ENCODE measurements at places on chromosomes 4 and X.

- DNase-seq, result no peak
Observed at GRCh38 chrX:139758250-139758649, 50.3 kb upstream of the MCF2 start.

GRCh38 chr4:110172972-110173371, 25.4 kb downstream of the ELOVL6 start:
- no peak for DNase-seq

DNA sequence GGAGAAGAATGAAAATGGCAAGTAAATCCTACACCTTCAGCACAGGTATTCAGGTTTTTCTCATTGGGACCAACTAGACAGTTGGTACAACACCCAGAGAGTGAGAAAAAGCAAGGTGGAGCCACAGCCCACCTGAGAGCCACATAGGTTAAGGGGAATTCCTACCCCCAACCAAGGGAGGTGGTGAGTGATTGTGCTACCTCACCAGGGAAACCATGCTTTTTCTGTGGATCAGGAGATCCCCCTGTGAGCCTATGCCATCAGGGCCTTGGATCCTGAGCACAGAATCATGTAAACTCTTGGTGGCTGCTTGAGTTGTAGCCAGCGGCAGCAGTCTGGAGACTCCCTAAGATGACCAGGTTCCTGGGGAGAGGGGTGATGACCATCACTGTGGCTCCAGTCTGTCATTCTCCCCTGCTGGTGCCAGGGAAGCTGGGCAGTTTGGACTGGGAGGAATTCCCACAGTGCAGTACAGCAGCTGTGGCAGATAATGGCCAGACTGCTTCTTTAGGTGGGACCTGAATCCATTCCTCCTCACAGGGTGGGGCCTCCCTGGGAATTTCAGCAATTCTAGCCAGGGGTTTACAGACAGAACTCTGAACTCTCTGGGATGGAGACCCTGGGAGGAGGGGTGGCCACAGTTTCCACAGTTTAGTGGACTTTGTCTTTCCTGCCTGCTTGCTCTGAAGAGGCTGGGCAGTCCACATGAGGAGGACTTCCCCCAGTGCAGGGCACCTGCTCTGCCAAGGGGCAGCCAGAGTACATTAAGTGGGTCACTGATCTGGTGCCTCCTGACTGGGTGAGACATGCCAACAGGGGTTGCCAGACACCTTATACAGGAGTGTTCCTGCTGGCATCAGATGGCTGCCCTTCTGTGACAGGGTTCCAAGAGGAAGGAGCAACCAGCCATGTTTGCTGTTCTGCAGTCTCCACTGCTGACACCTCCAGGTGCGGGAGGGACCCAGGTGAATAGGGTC, 43.2 kb downstream of the PARM1 start:
- DNase-seq, result no peak

GRCh38 chr4:74331252-74331651, 23.0 kb downstream of the EPGN start:
- no peak for DNase-seq

- DNase-seq, result no peak
Observed at GRCh38 chrX:133415276-133416105, at the start of gene GPC4. GPC4 (minus strand) TSS chrX:133415489; CDS start chrX:133414965, 524 bp downstream.

GRCh38 chrX:74408304-74408703, 13.0 kb upstream of the SLC16A2 start:
- no peak for DNase-seq

GRCh38 chr4:102620697-102621497, 119.7 kb downstream of the NFKB1 start:
- DNase-seq, result no peak

DNA sequence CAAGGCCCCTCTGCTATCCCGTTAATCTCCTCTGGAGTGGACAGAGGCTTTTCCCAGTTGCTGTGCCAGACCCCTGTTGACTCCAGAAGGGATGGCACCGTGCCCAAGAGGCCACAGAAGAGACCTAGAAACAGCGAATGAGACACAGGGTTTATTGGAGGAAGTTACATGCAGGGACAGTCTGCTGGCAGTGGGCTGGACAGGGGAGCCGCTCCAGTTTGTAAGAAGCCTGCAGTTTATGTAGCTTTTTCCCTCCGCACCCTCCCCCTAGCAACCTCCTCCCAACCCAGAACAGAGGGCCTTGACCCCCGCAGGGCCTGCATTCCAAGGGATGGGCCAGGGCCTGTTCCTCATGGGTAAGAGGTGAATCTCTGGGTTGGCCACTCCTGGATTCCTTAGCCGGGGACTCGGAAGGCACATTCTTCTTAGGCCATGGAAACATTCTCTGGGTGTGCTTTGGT, 216.8 kb upstream of the PSAPL1 start:
- DNase-seq, result no peak

- DNase-seq, result no peak
Observed at GRCh38 chr4:81605271-81605670, 133.6 kb upstream of the RASGEF1B start.

GRCh38 chr4:99161373-99162099, 17.4 kb upstream of the ADH4 start:
- no peak for DNase-seq

DNA sequence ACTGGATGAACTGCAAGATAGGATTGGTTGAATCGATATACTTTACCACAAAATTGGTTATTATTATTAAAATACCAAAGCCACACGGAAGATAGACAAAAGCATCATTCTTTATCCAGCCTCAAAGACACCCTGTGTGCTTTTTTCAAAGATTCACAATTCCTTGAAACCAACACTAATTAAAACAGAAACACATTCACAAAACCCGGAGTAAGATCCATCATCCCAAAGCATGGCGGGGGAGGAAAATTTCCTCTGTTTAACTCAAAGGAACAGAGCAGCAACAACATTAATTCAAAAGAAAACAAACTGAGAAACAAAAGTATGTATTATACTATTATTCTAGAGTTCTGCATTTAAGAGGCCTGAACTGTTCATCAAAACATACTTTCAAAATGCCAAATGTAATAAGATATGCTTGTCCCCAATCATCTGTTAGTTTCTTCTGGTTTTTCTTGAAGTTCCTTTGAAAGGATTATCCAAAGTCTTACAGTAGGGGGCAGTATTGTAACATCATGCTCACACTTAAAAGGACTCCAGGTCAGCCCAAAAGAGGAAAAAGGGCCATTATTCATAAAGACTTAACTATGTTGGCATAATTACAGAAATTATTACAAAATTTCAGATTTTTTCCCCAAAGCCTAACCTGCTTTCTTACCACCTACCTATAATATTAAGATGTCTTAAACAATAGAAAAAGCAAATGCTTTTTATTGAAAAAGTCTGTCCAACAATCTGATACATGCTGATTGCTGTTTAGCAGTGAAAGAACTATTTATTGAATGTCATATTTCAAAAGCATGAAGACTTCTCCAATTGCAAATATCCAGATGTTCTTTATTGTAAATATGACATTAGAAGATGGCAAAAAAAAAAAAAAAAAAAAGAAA, 168.7 kb downstream of the SCFD2 start:
- DNase-seq, result no peak

- DNase-seq, result no peak
Observed at GRCh38 chrX:14865201-14865600, 7.7 kb downstream of the FANCB start.

DNA sequence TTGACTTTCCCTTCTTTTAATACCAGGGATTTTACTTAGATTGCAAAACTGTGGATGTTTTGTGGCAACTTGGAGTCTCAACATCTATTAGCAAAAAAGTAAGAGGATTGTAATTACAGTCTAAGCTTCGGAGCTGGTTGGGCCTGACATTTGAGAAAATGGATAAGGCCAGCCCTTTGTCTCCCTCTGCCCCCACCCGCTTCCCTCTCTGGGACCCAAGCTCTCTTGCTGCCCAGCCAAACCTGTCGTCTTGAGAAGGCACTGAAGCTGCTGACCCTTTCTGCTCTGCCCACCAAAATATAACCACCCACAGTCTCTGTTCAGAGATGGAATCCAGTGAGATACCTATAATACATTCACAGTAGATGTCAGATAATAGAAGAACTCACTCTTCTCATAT, 49.6 kb downstream of the SHROOM3 start:
- no peak for DNase-seq

- no peak for DNase-seq
Observed at GRCh38 chr4:8831221-8832112, 40.2 kb downstream of the HMX1 start.

DNA sequence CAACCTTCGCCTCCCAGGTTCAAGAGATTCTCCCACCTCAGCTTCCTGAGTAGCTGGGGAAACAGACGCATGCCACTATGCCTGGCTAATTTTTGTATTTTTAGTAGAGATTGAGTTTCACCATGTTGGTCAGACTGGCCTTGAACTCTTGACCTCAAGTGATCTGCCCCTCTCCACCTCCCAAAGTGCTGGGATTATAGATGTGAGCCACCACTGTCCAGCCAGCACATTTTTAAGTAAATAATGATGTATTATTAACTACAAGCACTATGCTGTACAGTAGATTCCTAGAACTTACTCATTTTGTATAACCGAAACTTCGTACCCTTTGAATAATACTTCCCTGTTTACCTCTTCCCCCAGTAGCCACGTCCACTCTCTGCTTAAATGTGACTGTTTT, 96.0 kb upstream of the GABRG1 start:
- no peak for DNase-seq

GRCh38 chrX:100980608-100981497, 11.3 kb downstream of the ARL13A start:
- DNase-seq, result no peak

DNA sequence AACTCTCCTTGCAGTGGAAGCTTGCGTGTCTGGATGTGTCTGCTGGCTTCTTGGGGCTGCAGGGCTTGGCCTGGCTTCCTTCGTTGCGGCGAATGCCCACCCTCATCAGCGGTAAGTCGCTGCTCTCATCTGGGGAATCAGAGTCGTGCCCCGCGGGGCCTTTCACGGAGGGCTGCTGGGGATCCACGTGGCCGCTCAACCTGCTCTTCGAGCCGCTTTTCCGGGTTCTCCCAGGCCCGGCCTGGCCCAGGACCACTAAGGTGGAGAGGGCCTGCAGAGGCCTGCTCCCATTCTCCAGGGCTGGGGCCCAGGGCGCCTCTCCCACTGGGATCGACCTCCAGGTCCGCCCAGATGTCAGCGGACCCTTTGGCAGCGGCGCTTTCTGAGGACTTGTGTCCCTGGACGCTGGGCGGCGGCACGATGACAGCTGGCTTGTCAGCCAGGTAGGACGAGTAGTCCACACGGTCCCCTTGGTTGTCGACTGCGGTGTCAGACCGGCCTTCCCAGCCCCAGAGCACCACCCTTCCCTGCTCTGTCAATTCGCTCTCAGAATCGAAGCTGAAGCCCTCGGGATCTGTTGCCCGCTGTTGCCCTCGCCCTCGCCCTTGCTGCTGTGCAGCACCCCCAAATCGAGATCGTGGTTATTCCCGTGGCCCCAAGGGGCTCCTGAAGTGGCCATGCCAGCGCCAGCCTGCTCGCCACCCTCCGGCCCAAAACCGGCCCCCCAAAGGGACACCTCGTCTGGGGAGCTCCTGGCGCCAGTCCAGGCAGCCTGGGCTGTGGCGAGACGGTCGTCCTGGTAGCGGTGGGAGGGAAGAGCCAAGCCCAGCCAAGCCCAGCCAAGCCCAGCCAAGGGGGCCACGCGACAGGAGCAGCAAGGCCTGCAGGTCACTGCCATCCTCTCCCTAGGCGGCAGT, 37.8 kb upstream of the NHSL2 start:
- DNase-seq, result no peak

DNA sequence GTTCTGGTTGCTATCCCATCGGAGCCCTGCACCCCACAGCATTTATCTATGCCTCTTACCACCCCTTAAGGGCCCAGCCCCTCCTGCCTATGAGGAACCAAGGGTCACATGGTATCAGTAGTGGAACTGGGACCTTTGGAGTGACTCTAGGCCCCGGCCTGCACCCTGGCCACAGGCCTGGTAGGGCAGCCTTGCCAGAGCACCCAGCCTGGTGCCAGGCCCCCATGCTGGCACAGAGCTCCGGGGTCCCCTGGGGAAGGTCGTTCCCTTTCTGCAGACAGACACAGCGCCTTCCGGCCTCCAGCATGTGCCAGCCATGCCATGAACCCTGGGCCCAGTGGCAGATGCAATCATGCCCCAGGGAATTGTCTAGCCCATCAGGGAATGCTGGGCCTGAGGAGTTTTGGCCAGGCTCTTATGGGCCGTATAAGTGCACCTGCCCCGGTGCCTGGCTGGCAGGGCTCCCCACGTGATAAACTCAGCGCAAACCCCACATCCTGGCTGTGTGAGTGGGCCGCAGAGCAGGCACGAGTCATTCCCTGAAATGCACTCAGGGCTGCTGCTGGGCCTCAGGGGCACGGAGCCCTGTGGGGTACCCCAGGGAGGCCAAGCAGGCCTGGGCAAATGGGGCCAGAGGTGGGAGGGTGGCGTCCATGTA, 19.8 kb upstream of the ADD1 start:
- DNase-seq, result no peak

DNA sequence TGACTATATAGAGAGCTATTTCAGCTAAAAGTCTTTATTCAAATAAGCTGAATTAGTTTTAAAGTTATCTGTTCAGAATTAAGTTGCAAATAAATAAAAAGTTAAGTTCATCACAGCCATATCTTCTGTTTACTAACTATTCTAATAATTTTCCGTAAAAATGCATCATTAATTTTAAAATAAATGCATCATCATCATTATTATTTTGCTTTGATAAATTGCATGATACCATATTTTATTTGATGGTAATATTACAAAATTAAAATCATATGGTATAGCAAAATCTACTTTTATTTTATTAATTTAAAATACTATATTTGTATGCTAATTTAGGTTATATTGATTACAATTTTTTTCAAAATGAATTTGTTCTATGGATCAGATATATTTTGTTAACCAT, 357.3 kb upstream of the NDST4 start:
- DNase-seq, result no peak

DNA sequence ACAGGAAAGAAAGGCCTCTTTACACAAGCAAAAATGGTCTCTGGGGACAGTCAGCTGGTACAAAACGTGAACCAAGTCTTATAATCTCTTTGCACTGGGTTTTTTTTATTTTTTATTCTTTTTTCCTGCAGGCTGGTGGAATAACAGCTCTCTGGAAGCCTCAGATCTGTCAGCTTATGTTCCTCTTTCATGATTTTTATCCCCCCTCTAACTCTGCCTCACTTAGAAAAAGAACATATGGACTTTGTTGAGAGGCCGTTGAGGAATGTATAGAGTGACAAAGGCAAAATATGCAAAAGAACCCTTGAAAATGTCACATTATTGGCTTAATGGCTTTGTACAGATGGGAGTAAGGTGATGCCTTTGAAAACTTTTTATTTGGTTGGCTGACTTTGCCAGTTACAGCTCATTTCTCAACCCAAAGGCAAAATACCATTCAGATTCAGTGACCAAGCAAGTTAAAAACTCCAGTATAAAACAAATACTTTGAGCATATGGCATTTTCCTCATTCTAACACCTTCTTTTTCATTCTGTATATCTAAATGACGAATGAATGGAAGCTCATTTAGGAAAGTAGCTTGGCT, 111.1 kb downstream of the RNF150 start:
- no peak for DNase-seq

- DNase-seq, result no peak
Observed at GRCh38 chr4:14749910-14750309, 252.4 kb upstream of the CPEB2 start.

DNA sequence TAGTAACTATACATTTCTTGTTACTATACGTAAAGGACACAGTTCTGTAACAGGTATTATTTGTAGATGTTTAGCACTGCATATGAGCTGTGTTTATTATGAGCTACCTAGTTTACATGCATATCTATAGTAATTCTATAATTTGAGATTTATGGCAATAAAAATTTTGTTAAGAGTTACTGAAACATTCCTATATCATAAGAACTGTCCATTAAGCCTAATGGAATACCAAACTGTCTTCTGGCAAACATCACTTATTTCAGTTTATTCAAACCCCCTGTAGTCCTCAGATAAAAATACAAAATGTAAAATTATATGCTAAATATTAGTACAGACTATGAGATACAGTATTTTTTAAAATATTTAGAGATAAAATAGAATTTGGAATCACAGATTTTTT, 205.2 kb downstream of the ADGRL3 start:
- DNase-seq, result no peak

- peak; percentile 31 for DNase-seq
Observed at GRCh38 chrX:154436374-154436982, 476 bp upstream of the GDI1 start.
